ENCODE measurements at places on chromosomes 11 and 22.
A peak's percentile ranks its signal among the peaks of the same experiment; 100 is the strongest.

DNA sequence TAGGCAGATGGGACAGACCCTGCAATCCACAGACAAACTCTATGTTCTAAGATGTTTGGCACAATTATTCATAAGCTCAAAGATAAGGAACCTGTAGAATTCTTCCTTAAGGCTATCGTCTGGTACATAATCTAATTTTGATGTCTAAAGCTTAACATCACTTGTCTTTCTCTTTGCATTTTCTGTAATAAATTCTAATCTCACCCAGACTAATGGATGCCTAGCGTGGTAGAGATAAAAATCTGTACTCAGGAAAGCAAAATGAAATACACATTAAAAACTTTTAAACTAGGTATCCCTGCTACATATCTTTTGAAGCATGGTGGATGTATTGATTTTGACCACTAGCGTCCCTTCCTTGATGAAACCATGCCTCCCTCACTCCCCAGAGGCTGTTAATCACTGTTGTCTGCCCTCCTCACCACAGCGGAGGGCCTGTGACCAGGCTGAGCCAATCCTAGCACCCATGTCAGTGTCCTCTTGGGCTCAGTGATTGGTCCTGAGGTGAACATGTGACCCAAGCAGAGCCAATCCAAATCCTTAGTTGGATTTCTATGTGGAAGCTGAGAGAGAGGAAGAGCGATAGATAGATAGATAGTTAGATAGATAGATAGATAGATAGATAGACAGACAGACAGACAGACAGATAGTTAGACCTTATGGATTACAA lies 82.2 kb upstream of the GRK3 start:
- no peak for DNase-seq

DNA sequence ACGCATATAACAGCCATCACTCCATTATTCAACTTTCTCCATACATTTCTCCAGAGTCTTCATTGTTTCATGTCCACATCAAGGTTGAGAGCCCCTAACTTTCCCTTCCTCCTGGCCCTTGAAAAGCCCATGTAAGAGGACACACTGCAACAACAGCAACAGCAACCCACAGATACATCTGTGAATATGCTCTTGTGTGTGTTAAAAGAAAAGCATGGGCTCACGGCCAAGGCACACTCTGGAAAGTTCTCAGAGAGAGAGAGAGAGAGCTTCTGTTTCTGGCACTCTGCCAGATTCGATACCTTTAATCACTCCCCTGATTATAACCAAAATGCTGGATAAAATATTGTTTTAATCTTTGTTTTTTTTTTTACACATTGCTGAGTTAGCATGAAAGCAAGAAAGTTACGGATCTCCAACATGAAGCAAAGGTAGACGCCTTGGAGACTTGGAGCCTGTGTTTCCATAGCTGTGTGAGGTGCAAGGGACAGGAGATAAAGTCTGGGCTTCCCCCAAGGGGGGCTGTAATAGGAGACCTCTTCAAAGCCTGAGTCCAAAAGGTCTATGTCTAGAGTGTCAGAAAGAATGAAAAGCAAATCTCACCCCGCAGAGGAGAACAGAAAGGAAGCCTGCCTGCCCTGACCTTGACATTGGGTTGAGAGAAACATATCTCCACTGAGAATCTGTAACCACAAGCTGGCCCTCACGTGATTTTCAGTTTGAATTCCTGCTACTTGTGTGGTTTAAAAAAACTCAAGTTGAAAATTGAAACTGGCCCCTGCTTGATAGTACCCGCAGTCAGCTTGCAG lies 33.7 kb upstream of the MPPED1 start:
- DNase-seq, result no peak

DNA sequence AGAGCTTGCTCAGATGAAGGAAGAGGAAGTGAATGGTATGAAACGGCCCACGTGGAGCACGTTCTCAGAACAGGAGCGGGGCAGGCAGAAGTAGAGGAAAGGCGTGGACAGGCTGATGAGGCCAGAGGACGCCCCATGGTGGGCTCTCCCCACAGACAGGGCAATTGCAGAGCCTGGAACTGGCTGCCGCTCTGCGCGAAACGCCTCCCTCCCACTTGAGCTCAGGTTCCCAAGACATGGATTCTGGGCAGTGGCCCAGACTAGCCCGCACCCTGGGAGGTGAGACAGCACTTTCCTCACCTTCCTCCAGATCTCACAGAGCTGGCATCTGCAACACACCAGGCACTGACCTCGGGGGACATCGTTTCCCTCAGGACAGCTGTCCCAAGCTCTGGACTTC lies 117.6 kb downstream of the PHF21B start:
- no peak for DNase-seq

DNA sequence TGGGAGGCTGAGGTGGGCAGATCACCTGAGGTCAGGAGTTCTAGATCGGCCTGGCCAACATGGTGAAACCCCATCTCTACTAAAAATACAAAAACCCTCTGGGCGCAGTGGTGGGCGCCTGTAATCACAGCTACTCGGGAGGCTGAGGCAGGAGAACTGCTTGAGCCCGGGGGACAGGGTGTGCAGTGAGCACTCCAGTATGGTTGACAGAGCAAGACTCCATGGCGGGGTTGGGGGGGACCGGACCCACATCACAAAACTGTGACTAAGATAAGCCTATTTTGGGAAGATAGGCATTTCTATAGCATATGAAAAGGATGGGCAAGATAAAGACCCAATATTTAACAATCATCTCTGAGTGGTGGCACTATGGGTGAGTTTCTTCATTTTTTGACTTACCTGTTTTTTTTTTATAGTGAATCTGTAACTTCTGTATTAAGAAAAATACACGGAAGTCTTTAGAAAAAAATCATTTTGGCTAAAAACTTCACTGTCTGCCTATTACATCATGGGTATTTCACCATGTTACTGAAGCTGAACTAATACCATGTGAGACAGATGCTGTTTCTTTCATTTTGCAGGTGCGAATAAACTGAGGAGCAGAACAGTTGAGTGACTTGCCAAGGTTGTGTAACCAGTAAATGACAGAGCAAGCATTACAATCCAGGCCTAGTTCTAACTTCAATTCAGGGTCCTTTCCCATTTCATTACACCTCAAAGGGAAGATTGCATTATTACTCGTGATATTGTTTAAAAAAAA lies 2.5 kb downstream of the CELF1 start:
- DNase-seq, result no peak

- DNase-seq, result no peak
These were observed 14.0 kb upstream of the MTCH2 start for GRCh38 chr11:47656260-47656885.

- DNase-seq, result no peak
These were observed 23.4 kb upstream of the ROBO3 start for GRCh38 chr11:124841840-124842239.

- DNase-seq, result no peak
These were observed 321.1 kb upstream of the PLET1 start for GRCh38 chr11:112581747-112582146.

DNA sequence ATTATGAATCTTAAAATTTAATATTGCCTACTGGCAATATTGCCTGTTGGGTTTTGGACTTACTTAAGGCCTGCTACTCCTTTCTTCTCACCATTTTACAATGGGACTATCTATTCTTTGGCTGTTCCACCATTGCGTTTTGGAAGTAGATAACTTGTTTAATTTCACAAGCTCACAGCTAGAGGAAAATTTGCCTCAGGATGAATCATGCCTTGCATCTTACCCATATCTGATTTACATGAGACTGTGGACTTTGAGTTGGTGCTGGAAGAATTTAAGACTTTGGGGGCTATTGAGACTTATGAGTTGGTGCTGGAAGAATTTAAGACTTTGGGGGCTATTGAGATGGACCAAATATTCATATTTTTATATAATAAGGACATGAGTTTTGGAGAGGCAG lies 662.6 kb downstream of the METTL15 start:
- no peak for DNase-seq

DNA sequence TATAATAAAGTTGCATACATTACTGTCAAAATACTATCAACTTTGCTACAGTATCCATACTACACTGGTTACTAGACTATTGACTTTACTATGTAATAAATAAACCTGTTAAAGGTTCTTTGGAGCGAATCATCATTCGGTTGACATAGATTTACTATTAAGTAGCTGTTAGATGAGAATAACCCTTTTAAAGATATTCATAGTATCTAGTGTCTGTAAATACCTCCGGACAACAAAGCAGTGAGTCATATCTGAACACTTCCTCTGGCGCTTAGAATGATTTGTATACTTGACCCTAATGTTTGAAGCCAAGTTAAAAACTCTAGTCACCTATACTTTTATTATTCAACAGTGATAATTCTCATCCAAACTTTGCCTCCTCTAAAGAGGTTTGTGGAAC lies 84.7 kb downstream of the MSANTD4 start:
- peak; percentile 77 for DNase-seq

- no peak for DNase-seq
These were observed 21.6 kb upstream of the BID start for GRCh38 chr22:17795661-17796548.

DNA sequence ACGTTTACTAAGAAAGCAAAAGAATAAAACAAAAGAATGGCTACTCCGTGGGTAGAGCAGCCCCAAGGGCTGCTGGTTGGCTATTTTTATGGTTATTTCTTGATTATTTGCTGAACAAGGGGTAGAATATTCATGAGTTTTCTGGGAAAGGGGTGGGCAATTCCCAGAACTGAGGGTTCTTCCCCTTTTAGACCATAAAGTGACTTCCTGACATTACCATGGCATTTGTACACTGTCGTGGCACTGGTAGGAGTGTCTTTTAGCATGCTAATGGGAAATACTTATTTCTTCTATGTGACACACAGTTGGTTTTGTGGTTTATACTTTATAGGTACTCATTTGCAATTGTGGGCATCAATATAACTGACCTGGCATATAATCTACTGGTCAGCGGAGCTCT lies 56.3 kb downstream of the SLN start:
- DNase-seq, result no peak

GRCh38 chr11:118214210-118214914 lies 10.4 kb downstream of the JAML start:
- no peak for DNase-seq

DNA sequence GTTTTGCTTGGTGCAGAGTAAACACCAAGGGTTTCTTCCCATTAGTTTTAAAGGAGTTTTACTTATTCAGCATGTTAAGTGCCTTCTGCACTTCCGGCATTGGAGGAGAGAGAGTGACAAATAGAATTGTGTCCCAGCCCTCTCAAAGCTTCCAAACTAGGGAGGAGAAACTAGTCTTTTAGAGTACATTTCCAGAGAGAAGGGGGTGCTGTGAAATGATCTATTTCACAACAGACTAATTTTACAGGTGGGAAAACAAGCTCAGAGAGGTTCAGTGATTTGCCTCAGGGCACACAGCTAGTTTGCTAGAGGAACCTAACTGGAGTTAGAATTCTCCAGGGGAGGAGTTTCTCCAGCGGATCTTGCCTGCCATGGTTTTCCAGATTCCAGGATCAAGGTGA lies 12.6 kb downstream of the MPST start:
- no peak for DNase-seq

DNA sequence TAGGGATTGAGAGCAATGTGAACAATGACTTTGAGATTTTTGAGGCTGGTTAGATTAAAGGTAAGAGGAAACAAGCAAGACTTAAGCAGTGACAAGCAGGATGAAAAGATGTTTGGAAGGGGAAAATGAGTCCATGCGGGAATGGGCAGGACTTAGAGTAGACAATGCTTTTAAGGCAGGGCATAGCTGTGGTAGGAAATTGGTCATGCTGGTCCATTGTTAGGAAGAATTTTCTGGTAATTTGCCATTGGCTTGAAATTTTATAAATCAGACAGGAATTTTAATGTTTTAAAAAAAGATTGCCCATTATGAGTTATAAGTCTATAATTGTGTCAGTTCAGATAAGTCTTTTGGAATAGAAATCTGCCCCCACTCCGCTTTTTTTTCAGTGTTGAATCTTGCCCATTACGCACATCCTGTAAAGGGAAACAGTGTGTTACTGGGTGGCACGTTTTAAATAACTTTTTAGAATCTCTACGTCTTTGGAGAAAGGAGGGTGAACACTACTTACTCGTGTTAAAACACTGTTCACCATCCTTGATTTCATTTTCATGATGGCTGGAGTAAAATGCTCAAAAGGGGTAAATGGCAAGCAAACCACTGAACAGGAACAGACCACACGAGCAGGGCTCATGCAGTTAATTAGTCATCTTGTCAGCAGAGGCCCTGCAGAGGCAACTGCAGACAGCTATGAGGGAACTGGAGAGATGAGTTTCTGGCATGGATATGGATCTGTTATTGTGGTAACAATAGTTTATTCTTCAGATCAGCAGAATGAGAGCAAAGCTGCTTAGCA lies 25.0 kb downstream of the SWAP70 start:
- peak; percentile 82 for DNase-seq

DNA sequence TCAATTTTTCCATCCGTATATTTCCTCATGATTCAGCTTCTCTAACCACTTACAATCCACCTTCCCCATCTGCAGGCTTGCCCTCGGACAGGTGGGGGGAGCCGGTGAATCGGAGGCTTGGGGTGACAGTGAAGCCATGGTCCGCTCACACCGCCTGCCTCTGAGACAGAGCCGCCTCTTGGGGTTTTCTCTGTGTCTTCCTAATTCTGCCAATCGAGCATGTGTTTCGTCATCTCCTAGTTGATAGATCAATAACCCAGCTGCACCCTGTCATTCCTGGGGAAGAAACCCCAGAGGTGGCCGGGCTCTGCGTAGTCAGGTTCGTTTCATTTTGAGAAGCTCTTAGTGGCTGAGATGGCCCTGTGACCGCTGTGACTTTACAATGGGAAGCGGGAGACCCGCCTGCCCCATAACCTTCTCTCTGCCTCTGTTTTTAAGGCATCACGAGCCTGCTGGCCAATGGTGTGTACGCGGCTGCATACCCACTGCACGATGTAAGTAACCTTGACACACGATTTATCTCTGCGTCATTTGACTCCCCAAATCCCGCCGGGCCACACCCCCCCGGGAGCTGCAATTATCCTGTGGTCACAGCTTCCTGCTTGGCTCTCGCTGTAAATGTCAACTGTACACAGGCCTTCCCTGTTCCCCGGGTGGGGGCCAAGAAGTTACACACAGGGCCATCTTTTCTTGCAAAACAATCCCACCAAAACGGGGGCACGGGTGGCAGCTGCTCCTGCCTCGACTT lies 33.3 kb downstream of the ANO1 start:
- DNase-seq, result peak; percentile 30

DNA sequence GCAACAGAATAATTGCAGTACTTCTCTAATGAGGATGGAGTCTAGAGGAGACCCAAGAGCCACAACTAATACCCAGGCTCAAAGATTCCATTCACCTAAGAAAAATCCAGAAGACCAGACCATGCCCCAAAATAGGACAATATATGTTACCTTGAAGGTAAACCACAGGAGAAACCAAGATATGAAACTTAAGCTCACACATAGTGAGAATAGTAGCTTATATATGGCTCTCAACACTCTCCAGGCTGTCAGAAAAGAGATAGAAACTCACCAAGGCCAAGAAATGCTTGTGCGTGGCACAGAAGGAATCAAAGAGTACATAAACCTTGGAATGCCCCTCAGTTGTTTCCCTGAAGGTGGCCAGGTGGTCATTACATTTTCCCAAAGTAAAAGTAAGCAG lies 9.1 kb downstream of the FAM111A start:
- no peak for DNase-seq
